ENCODE measurements at places on chromosomes 3 and 15.

GRCh38 chr15:66047321-66048024 is 178.2 kb downstream of the RAB11A start:
- no peak for DNase-seq

DNA sequence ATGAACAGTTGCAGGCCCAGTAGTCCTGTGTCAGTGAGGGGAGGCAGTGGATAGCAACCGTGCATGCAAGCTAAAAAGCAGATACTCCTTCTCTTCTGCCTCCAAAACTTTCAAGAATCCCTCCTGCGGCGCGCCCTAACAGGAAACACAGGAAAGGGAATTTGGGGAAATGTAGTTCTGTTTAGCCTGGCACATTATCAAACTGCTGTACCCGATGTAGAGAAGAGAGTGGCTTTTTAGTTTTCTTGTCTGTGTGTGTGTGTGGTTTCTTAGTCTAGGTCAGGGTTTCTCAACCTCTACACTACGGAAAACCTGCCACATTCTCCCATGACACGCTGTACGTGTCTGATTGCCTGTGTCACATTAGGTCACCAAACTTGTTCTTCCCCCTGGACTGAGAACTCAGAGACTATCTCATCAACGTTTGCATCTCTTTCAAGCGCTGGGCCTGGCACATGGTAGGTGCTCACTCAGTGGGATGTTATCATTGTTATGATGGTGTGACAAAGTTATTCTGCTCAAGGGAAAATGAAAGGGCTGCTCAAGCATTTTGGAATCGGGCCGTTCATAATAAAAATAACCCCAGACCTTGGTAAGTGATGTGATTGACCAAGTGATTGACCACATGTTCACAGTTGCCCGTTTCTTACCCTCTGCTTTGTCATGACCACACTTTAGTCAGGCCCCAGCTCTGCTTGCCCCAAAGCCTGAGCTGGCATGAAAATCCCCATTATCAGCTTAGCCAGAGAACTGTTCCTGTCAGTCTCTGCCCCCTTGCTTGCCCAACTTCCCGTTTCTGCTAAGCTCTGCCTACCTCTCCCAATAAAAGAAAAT is 33.2 kb downstream of the TM4SF4 start:
- no peak for DNase-seq

GRCh38 chr15:65094294-65094995 is 17.9 kb downstream of the KBTBD13 start:
- DNase-seq, result no peak

DNA sequence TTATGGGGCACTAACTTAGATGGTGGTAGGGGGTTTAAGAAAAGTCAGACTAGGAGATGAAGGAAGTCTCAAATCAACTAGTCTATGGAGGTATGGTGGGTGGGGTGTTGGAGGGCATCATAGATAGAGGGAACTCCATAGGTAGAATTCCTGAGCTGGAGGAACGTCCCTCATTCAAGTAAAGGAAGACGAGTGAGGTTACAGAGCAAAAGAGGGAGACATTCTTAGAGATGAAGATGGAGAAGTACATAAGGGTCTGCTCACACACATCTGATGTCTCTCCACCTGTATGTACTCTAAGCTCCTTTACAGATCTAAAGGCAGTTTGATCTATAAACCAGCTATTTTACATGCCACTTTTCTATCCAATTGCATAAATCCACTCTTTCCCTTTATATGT is 1.4 kb downstream of the PLSCR1 start:
- DNase-seq, result no peak

GRCh38 chr15:66023311-66023972 is 154.2 kb downstream of the RAB11A start:
- DNase-seq, result no peak

DNA sequence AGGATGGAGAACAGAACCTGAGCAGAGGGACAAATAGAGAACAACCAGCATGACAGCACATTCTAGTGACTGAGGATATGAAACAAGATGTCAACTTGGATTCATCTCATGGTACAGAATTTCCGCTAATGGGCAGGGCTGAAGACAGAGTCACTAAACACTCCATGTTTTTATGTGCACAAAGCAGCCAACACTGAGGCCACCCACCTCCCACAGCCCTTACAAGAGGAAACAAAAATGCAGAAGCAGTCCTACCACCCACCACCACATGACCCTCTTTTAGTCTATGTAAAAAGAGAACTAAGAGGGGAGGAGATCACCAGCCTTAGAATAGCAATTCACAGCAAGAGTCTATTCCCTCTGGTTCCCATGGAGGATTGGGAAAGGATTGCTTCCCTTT is 131.4 kb upstream of the UBE2E2 start:
- DNase-seq, result no peak

DNA sequence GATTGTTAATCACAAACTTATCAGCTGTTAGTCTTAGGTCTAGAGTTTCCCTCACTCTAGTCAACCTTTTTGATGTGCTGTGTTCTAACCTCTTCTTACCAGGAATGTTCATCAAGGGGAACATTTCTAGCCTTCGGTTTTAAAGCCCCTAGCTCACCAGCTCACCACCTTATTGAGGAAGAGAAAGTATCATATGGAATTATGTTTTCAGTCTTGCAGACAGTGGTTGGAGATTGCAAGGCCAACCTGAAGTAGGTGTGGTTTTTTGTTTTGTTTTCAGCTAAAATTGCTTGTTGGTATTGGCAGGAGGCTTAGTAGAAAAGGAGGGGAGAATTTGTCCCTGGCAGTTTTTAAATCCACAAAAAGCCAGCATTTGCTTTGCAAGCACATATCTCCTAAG is 48.4 kb upstream of the CCDC80 start:
- no peak for DNase-seq

DNA sequence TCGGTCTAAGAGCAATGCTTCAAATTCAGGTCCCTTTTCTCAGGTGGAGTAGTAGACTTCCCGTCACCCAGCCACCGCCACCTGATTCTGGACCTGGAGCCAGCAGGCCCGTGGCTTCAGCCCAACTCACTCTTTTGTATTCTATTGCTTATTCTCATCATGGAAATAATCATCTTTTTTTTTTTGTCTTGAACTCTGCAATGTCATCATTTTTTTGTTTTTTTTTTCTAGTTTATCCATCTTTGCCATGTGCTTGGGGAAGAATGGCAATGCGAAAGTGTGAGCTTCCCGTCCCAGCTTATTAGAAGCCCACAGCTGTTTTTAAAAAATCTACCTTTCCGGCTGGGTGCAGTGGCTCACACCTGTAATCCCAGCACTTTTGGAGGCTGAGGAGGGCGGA is 51.3 kb upstream of the FSTL1 start:
- DNase-seq, result no peak

- no peak for DNase-seq
Observed at GRCh38 chr15:68997050-68997449, 17.4 kb upstream of the NOX5 start.

DNA sequence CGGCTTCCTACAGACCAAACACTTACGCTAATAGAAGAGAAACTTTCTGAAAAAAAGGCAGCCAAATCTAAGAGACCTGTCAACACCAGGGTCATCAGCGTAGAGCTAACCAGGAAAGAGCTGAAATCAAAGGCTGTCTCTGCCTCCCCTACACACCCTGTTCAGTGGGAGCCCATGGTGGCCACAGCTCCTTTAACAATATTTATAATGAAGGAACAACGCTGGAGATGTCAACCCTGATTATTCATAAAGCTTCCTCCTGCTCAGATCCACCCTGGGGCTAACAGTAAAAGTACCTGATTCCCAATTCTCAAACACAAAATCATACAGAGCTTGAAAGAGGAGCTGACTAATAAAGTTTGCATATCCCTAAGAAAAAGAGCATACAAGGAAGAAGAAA is 133.7 kb downstream of the ANXA2 start:
- no peak for DNase-seq

GRCh38 chr3:106004826-106005225 is 136.0 kb upstream of the CBLB start:
- DNase-seq, result no peak

DNA sequence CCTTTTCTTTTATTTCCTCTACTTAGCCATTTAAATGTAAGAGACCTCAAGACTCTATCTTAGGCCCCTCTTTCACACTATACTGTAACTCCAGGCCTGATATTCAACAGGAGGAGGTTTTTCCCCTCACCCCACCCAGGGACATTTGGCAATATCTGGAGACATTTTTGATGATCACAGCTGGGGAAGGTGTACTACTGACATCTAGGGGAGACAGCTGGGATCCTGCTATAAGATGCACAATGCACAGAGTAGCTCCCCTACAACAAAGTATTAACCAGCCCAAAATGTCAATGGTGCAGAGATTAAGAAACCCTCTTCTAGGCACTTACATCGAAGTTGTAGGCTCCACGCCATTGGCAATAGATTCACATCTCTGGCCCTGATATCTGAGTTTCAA is 517.5 kb upstream of the UBE2E2 start:
- no peak for DNase-seq

DNA sequence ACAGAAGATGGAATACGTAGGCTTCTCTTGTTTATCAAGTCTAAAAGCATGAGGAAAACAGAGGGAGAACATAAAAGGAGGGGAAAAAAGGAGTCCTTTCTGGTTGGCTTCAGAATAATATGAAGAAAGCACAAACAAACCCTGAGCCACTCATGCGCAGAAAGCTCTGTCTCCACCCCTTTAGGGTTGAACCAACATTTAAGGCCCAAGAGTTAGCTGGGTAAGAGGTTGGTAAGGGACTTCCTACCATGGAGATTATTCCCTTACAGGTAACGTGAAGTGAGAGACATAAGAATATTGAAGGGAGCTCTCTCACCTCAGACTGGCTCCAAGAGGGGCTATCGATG is 145.3 kb downstream of the RORA start:
- DNase-seq, result no peak

DNA sequence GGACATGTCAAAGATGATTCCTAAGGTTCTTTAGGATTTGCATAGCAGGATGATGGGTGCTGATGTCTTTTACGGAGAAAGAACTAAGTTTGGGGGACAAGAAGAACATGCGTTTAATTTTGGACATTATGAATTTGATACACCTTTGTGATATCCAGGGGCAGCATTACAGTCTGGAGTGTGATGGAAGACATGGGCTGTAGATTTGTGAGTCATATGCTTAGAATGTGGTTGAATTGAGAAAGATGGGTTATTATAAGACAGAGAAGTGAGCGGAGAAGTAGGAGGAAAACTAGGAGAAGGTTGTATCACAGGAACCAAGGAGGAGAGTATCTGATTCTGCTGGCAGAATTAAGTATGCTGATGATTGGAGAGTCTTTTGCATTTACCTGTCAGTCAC is 20.6 kb downstream of the NEO1 start:
- DNase-seq, result no peak

- no peak for DNase-seq
Observed at GRCh38 chr3:185708392-185708791, 116.5 kb downstream of the IGF2BP2 start.

DNA sequence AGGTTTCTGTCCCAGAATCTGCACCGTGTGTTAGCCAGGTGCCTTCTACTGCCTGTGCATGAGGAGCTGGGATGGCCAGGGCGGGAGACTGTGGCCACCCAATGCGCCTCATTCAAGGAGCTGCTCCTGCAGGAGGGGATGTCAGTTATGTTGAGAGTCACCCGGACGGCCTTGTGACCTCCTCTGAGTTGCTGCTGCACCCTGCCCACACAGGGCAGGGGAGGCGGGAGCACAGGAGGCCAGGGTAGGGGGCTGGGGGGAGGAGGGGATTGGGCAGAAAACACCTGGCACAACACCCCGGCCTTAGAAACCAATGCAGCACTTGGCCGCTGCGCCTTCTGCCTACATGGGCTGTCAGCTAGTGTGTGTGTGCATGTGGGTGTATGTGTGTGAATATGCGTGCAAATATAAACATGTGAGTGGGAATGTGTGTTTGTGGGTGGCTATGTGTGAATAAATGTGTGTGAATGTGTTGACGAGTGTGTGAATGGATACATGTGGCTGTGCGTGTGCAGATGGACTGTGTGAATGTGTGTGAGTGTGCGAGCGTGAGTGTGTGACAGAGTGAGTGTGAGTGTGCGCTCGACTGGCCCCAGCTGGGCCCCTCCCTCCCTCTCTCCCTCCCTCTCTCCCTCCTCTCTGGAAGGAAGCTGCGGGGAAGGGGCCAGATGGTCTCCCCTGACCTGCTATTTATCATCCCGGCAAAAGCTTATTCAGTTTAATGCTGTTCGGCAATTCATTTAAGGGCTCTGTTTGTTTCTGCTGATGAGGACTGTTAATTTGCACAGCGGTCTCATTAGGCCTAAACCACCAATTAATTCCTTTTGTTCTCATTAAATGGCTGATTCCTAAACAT is 106.9 kb downstream of the TLE3 start:
- no peak for DNase-seq

DNA sequence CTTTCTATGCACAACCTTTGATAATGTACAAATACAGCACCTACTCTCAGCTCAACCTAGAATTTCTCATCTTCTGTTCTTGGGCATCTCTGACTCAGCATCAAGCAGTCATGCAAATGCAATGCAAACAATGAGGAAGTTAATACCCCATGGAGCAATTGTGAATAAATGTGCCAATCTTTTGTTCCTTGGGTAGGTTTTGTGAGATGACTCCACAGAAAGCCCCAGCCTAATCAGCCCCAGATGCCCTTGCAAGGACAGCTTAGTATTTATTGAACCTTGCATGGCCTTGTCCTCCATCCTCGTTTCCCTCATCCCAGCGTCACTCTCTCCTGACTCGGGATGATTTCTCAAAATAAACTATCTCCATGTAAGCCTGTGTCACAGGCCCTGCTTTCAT is 494.7 kb upstream of the NECTIN3 start:
- DNase-seq, result no peak
